ENCODE measurements at places on chromosomes 6 and 20. TPM values are rescaled to one million over a fixed set of nuclear protein-coding genes. Genes with fewer than 3 reads are reported as not detected.

DNA sequence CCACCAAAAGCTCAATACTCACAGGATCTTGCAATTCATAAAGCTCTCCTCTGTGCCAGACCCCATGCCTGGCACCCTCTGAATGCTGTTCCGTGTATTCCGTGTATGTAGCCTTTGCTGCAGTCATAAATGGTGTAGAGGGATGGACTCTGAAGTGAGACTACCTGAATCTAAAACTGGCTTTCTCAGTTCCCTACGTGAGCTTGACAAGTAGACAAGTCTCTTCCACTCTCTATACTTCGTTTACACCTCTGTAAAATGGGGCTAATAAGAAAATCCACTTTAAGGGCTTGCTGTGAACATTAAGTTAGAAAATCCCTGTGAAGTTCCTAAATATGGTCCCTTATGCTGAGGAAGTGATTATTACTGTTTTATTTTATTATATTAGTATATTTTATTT, 31.5 kb downstream of the PPP1R16B start:
- no peak for DNase-seq

DNA sequence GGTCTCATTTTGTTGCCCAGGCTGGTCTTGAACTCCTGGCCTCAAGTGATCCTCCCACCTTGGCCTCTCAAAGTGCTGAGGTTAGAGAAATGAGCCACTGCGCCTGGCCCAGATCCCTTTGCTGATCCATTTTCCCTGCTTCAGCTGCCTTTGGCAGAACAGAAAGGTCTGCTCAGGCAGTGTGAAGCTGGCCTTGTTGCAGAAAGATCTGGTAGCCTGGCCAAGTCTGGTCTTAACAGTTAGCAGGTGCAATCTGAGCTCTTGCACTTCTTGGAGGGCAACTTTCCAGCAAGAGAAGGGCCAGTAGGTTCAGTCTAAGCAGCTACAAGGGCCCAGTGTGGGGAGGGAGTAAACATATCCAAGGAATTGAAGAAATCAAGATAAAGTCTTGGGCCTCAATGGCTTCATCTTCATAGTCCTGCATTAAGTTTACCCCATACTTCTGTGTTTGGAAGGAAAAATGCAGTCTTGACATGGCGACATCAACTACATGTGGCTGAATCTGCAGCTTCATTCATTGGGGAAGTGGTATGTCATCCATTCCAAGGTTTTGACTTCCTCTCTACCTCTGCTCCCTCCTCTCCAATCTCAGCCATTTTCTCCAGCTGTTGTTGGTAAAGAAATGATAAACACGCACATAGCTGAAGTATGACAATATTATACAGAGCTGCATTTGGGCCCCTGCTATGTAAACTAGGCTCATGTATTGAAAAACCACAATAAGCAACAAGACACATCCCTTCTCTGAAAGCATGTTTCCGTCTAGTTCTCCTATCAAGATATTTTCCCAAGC, 39.0 kb upstream of the NEDD9 start:
- DNase-seq = no peak

- DNase-seq = peak; percentile 67
Observed at GRCh38 chr6:16183187-16183664, 54.3 kb downstream of the MYLIP start.

DNA sequence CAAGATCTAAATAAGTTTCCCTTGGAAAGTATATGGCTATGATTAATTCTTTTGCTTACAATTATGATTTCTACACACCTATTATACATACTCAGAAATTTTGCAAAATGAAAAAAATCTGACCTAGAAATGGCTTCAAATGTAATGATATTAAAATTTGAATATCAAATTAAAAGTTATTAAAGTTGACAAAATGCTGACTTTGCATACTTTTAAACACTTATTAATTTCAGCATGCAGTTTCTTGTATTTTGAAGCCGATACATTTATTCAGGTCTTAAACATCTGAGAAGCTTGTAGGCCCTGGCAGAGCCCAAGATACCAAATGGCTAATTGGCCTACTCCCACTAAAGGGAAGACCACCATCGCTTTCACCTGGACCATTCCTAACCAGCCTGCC, 59.8 kb downstream of the SMLR1 start:
- DNase-seq = no peak

GRCh38 chr6:35312807-35313206, 15.2 kb downstream of the DEF6 start:
- peak; percentile 58 for DNase-seq

BLCAP gene
- total RNA-seq = 57.5 TPM

OR2H1 gene
- not detected for total RNA-seq

CARMIL1 gene
- 6.8 TPM for total RNA-seq

CLPSL2 gene
- total RNA-seq = not detected

CPNE5 gene
- not detected for total RNA-seq
